Fibroblast of lung (primary cell): ENCODE measurements at places on chromosomes 11 and 22. TPM values are rescaled to one million over a fixed set of nuclear protein-coding genes. Genes with fewer than 3 reads are reported as not detected.

The OVCH2 gene
- not detected in 2 replicates for total RNA-seq

The SPI1 gene
- total RNA-seq: not detected in 2 replicates

The KRTAP5-2 gene
- not detected in 2 replicates for total RNA-seq

The PRDX5 gene
- 301 and 319 TPM in 2 replicates for total RNA-seq

The ROBO3 gene
- 11.6 and 25.4 TPM in 2 replicates for total RNA-seq

The ELFN2 gene
- total RNA-seq: under 0.01 TPM in 2 replicates

The BACE1 gene
- total RNA-seq: 17.7 and 23.1 TPM in 2 replicates

The DHCR7 gene
- 48.5 and 148 TPM in 2 replicates for total RNA-seq

The NCR3LG1 gene
- 4.5 and 4.9 TPM in 2 replicates for total RNA-seq

The SART1 gene
- 39.0 and 43.3 TPM in 2 replicates for total RNA-seq

The DDIAS gene
- 0.26 and 2.3 TPM in 2 replicates for total RNA-seq

The MPEG1 gene
- not detected in 2 replicates for total RNA-seq

The PGA3 gene
- 4.3 TPM in 1 of 2 replicates, not detected in the other for total RNA-seq

The ZNF408 gene
- 6.9 and 7.9 TPM in 2 replicates for total RNA-seq

The BANF1 gene
- 18.5 and 19.0 TPM in 2 replicates for total RNA-seq

The ME3 gene
- 50.7 and 63.2 TPM in 2 replicates for total RNA-seq

The SAA4 gene
- not detected in 2 replicates for total RNA-seq

The KCNJ4 gene
- total RNA-seq: not detected in 2 replicates

The CD3E gene
- total RNA-seq: not detected in 2 replicates

The SNX32 gene
- 2.3 and 3.1 TPM in 2 replicates for total RNA-seq

The KRTAP5-7 gene
- under 0.01 and 0.17 TPM in 2 replicates for total RNA-seq

The UBQLN3 gene
- total RNA-seq: 0.17 TPM in 1 of 2 replicates, not detected in the other

The UCP3 gene
- 0.26 and 0.33 TPM in 2 replicates for total RNA-seq

The APIP gene
- 23.1 and 32.7 TPM in 2 replicates for total RNA-seq

The NAALAD2 gene
- 0.66 and 0.77 TPM in 2 replicates for total RNA-seq

The FAM181B gene
- 0.17 TPM in 1 of 2 replicates, not detected in the other for total RNA-seq

The LRRC10B gene
- total RNA-seq: under 0.01 and 0.17 TPM in 2 replicates

The SMTNL1 gene
- not detected in 2 replicates for total RNA-seq

The COPB1 gene
- total RNA-seq: 237 and 292 TPM in 2 replicates

The TRIM29 gene
- not detected in 2 replicates for total RNA-seq

The MMP10 gene
- total RNA-seq: under 0.01 and 0.66 TPM in 2 replicates

The APOA5 gene
- not detected in 2 replicates for total RNA-seq

The KCNJ5 gene
- total RNA-seq: 0.33 and 0.51 TPM in 2 replicates

The TMEM86A gene
- 0.77 and 0.83 TPM in 2 replicates for total RNA-seq

The PITPNB gene
- 26.2 and 42.4 TPM in 2 replicates for total RNA-seq

The OVOL1 gene
- not detected in 2 replicates for total RNA-seq

The OR2AG2 gene
- total RNA-seq: under 0.01 TPM in 2 replicates

The MRGPRF gene
- total RNA-seq: 63.9 and 84.2 TPM in 2 replicates

The GAB4 gene
- total RNA-seq: not detected in 2 replicates

The SMIM38 gene
- total RNA-seq: 0.33 and 0.51 TPM in 2 replicates

The ACRV1 gene
- total RNA-seq: 0.26 TPM in 1 of 2 replicates, not detected in the other

The ART1 gene
- not detected in 2 replicates for total RNA-seq
